ENCODE measurements at places on chromosomes 13 and 19. TPM values are rescaled to one million over a fixed set of nuclear protein-coding genes. Genes with fewer than 3 reads are reported as not detected.

- no peak for DNase-seq
Measured at GRCh38 chr13:56352361-56352760, 788.4 kb upstream of the PRR20A start.

The PRX gene
- 10.4 TPM for polyA plus RNA-seq

GRCh38 chr19:52936954-52937325, 13.7 kb upstream of the ZNF888 start:
- DNase-seq = no peak

- no peak for DNase-seq
Measured at GRCh38 chr19:34454091-34454490, 25.9 kb downstream of the UBA2 start.

GRCh38 chr19:12095111-12095790, 30.7 kb downstream of the ZNF844 start:
- no peak for DNase-seq

DNA sequence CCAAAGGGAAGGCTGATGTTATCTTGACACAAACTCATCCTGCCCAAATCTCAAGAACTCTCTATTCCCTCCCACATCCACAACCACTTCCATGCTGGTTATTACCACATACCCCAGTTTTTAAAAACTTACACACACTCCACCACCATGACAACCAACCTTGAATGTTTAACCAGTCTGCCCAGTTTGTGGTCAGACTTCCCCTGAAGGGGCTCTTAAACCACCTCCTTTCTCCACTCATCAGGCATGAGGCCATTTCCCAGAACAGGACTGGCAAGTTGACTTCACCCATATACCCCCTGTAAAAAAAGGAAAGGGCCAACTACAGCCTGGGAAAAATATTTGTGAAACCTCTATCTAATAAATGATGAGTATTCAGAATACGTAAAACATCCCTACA, 12.4 kb upstream of the ZSCAN4 start:
- DNase-seq = no peak

DNA sequence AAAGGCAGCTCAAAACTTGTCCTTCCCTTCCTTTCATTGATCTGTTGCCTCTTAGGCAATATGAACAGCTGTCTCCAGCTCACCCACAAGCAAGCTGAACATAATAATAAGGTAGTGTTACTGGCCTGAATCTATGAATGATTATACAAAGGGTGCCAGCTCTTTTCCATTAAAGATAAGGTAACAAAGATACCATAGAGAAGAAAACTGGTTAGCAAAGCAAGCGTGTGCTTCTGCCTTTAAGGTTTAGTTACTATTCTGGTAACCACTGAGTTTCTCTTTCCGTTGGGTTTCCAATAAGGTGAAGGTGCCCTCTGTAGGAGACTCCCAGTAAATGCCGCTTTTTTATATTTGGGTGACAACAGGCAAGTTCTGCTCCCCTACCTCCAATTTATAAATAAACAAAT, 12.1 kb upstream of the DACH1 start:
- no peak for DNase-seq
